NCI-H2081 (cell line): ENCODE measurements at places on chromosomes 1 and 21.

DNA sequence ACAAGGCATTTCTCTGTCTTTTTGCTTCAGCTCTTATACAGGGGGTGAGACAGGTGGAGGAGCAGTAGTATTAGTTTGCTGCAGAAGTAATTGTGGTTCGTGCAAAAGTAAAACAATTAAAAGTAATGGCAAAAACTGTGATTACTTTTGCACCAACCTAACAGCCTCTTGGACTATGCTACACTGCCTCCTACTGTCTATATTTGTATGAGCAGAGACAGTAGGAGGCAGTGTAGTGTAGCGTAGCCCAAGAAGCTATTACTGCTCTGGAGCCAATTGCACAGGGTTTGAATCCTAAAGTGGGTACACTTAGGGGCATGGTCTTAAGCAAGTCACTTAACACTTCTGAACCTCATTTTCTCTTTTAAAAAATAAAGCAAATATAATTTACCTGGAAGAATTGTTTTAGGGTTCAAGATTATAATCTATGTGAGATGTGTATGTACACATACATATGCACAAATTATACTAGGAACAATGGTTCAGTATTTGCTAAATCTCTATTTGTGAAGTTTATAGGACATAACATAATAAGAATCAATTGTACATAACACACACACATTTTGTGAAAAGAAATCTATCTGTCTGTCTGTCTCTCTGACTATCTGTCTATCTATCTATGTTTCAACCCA lies 103.8 kb downstream of the BRINP3 start:
- no peak for DNase-seq

- DNase-seq = no peak
Measured at GRCh38 chr1:14909920-14910460, 243.6 kb upstream of the TMEM51 start.

- no peak for DNase-seq
Measured at GRCh38 chr1:34155860-34156259, 9.2 kb downstream of the CSMD2 start.

DNA sequence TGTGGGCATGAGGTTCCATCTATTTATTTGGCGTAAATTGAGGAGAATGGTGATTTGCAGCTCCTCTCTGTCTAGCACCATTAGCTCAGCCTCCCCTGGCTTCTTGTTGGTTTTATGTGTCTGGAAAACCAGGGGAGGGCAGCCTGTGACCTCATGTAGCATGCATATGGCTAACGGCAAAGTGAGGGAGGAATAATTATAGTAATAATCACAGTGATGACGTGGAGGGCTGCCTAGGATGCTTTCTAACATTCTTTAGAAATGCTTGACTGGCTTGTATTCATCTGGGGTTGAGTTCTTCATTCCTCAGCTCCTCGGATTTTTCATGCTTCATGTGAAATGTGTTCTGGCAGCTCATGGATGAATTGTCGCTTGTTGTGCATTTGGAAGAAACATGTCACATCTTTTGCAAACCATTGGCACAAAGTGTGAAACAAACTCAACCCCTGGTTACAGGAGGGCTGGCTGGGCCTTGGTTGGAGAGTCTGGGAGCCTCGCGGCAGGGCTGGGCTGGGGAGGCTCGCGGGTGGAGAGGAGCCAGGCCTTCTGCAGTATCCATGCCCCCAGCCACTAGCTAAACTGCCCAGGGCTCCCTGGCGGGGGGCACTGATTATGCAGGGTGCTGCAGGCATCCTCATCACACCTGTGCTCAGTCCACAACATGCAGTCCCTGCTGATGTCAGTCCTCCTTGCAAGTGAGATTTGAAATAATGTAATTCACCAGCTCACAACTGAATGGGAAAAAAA lies 149.6 kb downstream of the DISC1 start:
- no peak for DNase-seq

DNA sequence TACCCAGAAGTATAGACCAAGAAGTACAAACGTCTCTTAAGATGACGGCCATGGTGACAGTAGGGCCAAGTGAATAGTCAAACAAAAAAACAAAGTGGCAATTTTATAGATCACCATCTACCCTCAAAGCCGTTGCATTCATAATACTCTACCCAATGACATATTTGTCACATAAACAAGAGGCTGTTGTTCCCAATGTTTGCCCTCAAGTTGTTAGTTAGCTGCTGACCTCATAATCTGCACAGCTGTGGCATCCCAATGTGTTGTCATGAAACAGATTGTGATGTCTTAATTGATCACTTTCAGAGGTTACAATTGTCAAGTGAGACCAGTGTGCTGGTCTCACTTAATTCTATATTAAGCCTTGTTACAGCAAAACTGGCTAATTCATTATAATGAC lies 333.8 kb downstream of the ST6GALNAC3 start:
- DNase-seq = no peak

GRCh38 chr21:38384675-38385426 lies 113.4 kb downstream of the ERG start:
- no peak for DNase-seq

DNA sequence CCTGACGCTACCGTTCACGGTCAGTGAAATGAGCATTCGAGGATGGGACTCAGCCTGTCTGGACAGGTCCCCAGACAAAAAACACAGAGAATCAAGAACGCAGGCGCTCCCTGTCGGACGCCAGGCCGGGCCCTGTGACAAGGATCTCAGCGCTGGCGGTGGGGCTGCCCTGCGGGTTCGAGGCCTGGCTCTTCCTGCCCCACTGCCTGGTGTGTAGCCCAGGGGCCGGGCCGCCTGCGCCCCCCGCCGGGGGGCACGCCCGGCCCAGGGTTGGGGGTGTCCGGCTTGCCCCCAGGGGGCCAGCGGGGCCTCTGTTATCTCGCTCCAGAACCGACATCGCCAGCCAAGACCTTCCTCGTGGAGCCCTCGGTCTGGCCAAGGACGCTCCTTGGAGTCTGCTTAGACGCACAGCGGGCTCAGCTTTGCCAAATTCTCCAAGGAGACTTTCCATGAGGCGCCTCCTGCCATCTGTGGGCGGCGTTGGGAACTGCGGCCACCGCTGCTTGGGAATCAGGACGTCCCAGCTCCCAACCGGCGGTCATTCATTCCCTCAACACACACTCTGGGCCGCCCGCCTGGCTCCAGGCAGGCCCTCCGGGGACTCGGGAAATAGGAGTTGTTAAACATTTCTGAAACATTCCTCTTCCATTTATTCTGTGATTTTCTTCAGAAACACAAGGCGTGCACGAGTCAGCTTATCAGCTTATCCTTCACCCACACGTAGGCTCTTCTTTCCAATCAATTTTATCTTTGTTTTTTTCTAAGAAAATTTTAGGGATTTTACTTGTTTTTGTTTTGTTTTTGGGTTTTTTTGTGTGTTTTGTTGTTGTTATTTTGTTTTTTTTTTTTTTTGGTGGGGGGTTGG lies 11.3 kb upstream of the RIPK4 start:
- no peak for DNase-seq

GRCh38 chr1:197982256-197982655 lies 65.1 kb downstream of the LHX9 start:
- DNase-seq = no peak

- peak; percentile 55 for DNase-seq
Measured at GRCh38 chr1:53878492-53879105, 11.0 kb downstream of the YIPF1 start.

DNA sequence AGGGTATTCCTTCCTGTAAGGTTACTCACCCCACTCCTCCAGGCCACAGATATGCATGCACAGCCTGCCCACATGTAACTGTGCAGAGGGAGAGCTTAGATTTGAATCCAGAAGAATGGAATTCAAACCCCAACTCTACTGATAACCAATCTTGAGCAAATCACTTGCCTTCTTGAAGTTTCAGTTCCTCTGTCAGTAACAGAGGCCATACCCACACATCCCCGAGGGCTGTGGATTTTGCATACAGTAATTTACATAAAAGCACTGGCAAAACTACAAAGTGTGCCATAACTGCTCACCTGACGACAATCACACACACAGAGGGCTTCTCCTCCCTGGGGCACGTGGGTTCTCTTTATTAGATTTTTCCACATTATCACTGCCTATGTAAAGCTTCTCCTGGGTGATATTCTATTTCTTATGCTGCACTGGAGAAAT lies 18.6 kb downstream of the CD247 start:
- DNase-seq = no peak

DNA sequence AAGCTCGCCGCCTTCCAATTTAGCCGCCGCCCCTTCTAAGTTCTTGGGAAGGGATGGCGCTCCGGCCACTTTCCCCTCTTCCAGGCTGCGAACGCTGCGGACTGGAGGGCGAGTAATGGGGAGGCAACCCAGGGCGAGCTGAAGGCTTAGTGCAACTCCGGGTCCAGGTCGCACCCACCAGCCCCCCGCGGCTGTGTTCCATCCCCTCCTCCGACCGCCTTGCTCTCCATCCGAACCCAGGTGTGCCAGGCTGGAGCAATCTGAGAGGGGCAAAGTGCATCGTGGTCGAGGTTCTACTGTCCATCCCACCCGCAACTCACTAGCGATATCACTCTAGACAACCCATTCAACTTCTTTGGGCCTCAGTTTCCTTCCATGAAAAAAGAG lies 13.4 kb downstream of the PAX7 start:
- DNase-seq = no peak

DNA sequence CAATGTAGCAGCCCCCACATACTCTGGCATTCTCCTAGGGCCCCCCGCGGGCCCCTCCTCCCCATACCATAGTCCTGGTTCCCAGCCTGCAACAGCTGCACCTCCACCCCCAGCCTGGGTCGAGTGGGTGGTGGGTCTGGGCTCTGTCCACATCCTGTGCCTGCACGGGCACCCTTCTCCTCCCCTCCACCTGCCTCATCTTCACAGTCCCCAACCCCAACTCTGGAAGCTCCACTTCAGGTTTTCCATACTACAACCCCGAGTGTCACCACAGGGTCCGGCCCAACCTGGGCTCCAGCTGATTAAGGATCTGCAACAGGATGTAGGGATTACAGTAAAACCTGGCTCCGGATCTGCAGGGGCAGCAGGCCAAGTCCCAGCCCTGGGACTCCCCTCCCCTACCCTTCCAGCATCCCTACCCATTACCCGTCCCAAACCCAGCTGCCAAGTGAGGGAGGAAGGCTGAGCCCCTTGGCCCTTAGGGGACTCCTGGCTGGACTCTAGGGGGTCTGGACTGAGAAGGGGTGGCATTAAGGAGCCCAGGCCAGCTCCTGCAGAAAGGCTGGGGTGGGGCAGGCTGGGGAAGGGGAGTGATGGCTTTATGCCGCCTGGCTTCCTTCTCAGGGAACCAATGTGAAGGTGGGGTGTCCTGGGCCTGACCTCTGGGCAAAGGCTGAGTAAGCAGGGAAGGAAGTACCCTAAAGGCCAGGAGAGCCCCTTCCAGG lies 116.8 kb downstream of the CASZ1 start:
- peak; percentile 83 for DNase-seq

- no peak for DNase-seq
Measured at GRCh38 chr1:24540051-24540905, 15.6 kb upstream of the NCMAP start.

DNA sequence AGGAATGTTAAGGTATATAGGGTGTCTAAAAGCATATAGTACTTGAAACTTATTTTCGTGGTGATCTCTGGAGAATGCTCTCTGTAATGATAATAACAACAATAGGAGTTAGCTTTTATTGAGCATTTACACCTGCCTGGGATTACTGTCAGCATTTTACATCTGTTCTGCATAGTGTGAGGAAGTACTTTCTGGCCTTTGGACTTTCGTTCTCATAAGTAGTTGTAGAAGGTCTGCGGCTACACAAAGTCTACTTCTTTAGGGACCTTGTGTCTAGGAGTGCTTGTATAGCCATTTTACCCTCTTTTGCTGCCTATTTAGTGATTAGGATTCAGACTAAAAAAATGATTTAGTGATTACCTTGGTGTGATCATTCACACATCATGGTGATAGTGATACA lies 103.6 kb upstream of the GPR52 start:
- no peak for DNase-seq

- DNase-seq = no peak
Measured at GRCh38 chr1:102891868-102892625, 216.3 kb downstream of the COL11A1 start.

DNA sequence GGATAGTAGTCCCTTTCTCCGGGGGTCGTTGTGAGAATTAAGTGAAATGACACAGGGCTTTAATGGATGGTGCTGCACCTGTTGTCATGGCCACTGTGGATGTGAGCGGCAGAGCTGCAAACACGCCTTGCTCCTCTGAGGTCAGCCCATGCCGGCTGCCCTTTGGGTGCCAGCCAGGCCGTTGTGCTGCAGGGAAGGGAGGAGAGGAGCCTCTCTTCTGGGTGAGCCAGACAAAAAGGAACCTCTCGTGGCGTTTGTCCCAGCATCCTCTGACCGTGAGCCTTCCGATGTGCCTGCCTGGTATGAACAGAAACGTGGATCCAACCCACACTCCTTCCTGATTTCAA lies 383.0 kb upstream of the VAMP3 start:
- no peak for DNase-seq

DNA sequence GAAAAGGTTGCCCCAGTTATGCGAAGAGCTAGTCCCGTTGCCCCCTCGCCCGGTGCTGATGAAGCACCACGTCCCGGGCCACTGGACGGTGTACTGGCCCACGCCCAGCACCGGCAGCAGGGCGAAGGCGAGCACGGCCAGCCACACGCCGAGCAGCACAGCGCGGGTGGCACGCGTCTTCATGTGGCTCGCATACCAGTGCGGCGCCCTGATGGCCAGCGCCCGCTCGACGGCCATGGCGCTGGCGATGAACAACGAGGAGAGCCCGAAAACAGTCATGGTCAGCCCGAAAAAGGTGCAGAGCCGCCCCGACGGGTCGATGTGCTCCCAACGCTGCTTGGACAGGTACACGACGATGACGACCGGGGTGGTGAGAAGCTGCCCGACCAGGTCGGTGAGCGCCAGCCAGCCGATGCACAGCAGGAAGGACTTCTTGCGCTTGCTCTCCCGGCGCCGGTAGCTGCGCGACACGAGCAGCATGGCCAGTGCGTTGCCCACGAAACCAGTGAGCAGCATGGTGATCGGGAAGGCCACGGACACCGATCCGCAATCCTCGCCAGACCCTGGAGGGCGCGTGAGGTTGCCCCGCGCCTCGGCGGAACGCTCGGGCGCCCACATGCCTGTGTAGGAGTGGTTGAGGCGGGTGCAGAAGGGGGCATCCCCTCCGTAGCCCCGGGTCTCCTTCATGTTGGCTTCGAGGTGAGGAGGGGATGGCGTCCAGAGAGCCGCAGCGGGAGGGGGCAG lies 553 bp downstream of the PTGER3 start:
- no peak for DNase-seq

DNA sequence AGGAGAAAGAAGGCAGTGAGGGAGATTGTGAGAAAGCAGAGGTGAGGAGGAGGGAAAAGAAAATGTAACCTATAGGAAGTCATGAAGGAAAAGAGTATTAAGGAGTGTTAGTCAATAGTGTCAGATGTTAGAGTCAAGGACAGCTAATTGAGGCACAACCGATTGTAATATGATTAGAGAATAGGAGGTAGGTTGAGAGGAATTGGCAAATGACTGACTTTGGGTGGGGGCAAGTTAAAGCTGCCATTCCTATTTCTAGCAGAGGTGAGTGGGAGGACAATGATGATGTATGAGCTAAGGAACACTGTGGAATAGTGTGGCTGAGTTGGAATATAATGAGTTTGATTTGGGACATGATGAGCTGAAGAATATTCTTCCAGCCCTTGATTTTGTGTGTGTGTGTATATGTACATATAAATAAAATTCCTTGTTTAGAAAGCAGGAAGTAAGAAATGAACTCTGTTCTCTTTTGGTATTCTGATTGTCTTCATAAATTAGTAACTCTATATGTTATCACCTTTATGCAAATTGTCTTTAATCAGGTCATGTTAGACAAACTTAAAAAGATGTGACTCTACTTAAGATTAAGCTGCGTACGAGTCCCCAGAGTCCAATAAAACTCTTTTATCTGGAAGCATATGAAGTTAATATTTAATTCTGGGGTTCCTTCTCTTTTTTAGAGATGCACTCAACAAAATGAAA lies 98.4 kb downstream of the FNBP1L start:
- no peak for DNase-seq
